ENCODE measurements at places on chromosomes 6 and 20. TPM values are rescaled to one million over a fixed set of nuclear protein-coding genes. Genes with fewer than 3 reads are reported as not detected.
A peak's percentile ranks its signal among the peaks of the same experiment; 100 is the strongest.

The ZBTB12 gene
- 2.1 TPM for total RNA-seq

The GABRR1 gene
- total RNA-seq: not detected

The FILIP1 gene
- total RNA-seq: under 0.01 TPM

The CPXM1 gene
- 0.88 TPM for total RNA-seq

The OSBPL2 gene
- 35.8 TPM for total RNA-seq

DNA sequence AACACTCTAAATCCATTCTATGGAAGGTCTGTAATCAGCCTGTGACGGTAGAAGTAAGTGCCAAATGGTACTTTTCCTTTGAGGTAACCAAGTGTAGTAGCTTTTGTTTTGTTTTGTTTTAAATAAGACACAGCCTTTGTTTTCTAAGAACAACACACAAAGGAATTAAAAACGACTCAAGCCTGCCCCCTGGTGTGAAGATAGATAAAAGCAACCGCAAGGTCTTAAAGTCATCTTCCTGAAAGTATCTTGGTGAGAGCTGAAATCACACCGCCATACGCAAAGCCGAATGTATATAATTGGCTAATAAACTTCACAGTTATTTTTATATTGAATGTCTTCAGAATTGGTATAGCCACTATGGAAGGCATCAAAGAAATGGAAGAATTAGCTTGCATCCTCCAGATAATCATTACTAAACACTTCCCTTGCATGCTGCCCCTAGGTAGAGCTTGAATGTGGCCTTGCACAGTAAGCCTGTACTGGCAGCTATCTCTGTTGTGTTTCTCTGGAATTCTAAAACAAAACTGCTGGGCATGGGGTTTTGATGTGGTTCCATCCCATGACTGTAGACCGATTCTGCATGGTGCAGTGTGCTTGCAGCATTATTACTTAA, 95.6 kb downstream of the LAMP5 start:
- H3K36me3 ChIP-seq: no peaks in the 10 kb centered on the region
- H3K27ac ChIP-seq: no peak overlapping the region
- H3K27me3 ChIP-seq: peaks cover 10% of the 10 kb centered on the region
- DNase-seq: peak; percentile 48

DNA sequence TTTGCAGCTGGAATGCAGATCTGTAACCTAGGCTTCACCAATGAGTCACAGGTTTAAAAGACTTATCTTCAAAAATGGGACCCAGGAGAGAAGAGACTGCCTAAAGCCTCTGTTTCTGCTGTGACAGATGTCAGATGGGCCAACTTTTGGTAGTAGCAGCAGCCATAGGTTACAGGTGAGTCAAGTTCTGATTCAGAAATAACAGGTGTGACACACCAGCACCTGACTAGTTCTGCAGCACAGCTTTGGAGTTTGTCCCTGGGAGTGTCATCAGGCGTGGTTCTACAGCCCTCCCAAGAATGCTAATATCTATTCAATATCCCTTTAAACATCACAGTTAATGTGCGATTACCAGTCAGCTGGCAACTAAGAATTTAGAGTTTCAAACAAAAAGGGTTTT, 121.9 kb upstream of the BTN3A2 start:
- H3K27me3 ChIP-seq: no peaks in the 10 kb centered on the region
- no peak for DNase-seq
- no peaks in the 10 kb centered on the region for H3K36me3 ChIP-seq
- peaks cover 2% of the 10 kb centered on the region for H3K4me1 ChIP-seq
- no peak overlapping the region for H3K4me3 ChIP-seq

GRCh38 chr6:49556429-49556837, 6.0 kb downstream of the C6orf141 start:
- H3K4me1 ChIP-seq: peaks cover under 1% of the 10 kb centered on the region
- H3K36me3 ChIP-seq: no peaks in the 10 kb centered on the region
- peaks cover 15% of the 10 kb centered on the region for H3K27me3 ChIP-seq
- H3K27ac ChIP-seq: no peak overlapping the region
- DNase-seq: peak; percentile 46

- H3K27ac ChIP-seq: no peak overlapping the region
- no peak overlapping the region for H3K4me3 ChIP-seq
- H3K27me3 ChIP-seq: no peaks in the 10 kb centered on the region
- DNase-seq: no peak
- H3K36me3 ChIP-seq: no peaks in the 10 kb centered on the region
Measured at GRCh38 chr6:91055959-91056358, 469.1 kb upstream of the MAP3K7 start.

- no peak for DNase-seq
- H3K36me3 ChIP-seq: no peaks in the 10 kb centered on the region
- H3K4me1 ChIP-seq: no peaks in the 10 kb centered on the region
- no peak overlapping the region for H3K27ac ChIP-seq
Measured at GRCh38 chr6:10460096-10460495, 45.2 kb upstream of the TFAP2A start.

DNA sequence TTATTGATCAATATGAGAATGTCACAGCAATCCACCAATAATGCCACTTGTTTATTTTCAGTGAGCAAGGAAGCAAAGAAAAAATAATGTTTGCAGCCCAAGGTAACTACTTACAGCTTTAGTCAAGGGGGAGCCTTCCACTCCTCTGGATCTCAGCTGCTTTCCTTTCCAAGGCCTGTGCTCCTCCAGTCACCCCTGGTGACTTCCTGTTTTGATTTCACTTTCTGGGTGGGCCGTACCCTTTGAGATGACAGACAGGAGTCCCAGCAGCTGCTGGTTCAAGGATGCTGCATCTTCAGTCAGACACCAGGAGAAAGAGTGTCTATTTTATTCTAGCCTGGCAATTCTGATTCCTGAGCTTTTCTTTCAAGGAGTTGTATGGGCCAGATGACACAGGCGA, 5.6 kb upstream of the VNN2 start:
- no peaks in the 10 kb centered on the region for H3K36me3 ChIP-seq
- no peak overlapping the region for H3K27ac ChIP-seq
- peaks cover 10% of the 10 kb centered on the region for H3K4me1 ChIP-seq

- no peak overlapping the region for H3K4me3 ChIP-seq
- H3K4me1 ChIP-seq: no peaks in the 10 kb centered on the region
- no peak overlapping the region for H3K27ac ChIP-seq
- no peaks in the 10 kb centered on the region for H3K36me3 ChIP-seq
Measured at GRCh38 chr6:92150553-92150952, 1268.8 kb downstream of the EPHA7 start.

DNA sequence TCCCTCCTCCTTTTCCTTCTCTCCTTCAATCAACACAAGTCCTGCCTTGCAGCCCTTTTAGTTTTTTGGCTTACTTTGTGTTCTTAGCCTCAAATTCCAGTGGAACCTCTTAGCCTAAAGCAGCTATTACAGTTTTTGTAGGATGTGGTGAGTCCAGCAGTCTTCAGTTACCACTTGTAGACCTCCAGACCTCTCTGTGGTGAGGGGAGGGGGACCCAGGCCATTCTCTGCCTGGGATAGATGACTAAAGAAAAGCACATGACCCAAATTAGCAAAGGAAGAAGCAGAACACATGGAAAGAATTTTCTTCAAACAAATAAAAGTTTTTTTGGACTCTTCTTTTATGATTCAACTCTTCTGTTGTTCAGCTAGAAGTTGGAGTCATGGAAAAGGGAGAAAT, 246.5 kb downstream of the HAO1 start:
- DNase-seq: no peak
- no peaks in the 10 kb centered on the region for H3K36me3 ChIP-seq
- no peak overlapping the region for H3K4me3 ChIP-seq
- no peaks in the 10 kb centered on the region for H3K27me3 ChIP-seq
- peaks cover 15% of the 10 kb centered on the region for H3K4me1 ChIP-seq
- no peak overlapping the region for H3K27ac ChIP-seq

- no peaks in the 10 kb centered on the region for H3K36me3 ChIP-seq
- H3K4me1 ChIP-seq: no peaks in the 10 kb centered on the region
- no peaks in the 10 kb centered on the region for H3K27me3 ChIP-seq
Measured at GRCh38 chr6:153210083-153210482, 79.0 kb upstream of the RGS17 start.

- H3K36me3 ChIP-seq: no peaks in the 10 kb centered on the region
- H3K4me3 ChIP-seq: no peak overlapping the region
- peak; percentile 26 for DNase-seq
- H3K27ac ChIP-seq: no peak overlapping the region
- H3K27me3 ChIP-seq: no peaks in the 10 kb centered on the region
Measured at GRCh38 chr20:19026901-19027644, 185.4 kb upstream of the SLC24A3 start.
